Activated naive CD8-positive, alpha-beta T cell treated with anti-CD3 and anti-CD28 coated beads, Interleukin-2, amount 10 ng/mL, durations not matched to agents 7 days and 5 days (primary cell): ENCODE measurements at places on chromosomes 7 and 10.
A peak's percentile ranks its signal among the peaks of the same experiment; 100 is the strongest.

- no peak for DNase-seq
Measured at GRCh38 chr7:37310327-37311080, 138.2 kb downstream of the ELMO1 start.

DNA sequence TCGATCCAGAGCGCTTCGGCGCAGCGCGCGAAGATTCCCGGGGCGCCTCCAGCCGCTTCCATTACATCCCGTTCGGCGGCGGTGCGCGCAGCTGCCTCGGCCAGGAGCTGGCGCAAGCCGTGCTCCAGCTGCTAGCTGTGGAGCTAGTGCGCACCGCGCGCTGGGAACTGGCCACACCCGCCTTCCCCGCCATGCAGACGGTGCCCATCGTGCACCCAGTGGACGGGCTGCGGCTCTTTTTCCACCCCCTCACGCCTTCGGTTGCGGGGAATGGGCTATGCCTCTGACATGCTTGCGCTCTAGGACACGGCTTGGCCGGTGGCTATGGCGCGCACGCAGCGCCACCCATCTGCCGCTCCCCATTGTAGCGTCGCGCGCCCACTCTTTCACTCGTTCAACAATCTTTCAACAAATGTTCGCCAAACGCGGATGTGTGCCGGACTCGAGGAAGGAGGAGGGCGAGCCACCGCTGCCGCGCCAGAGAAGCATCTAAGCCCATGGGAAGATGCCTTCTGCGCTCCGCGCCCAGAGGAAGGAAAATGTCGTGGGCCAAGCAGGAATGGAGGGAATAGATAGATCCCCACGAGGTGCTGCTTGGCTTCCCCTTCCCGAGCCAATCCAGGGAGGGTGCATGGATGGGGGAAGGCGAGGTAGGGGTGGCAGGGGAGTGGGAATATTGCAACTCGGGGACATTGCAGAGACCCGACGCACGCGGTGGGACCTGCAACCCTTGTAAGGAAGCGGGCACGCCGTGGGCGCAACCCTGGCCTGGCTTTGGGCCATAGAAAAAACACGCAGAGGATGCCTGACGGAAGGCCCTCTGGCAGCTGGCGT lies 5.1 kb upstream of the CYP26A1 start:
- peak; percentile 44 for DNase-seq

DNA sequence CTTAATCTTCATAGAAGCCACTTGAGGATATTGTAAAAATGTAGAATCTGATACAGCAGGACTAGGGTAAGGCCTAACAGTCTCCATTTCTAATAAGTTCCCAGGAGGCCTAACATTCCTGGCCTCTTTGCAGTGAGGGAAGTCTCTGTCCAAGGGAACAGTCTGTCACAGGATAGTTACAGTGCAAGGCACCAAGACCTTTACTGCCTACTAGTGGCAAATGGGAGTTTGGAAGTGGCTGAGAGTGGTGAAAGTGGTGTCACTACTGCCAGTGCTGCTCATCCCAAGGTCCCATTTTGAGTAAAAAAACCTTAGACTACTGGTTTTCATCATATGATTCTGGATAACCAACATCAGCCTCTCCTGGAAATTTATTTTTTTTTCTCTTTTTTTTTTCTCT lies 619.5 kb upstream of the SEMA3D start:
- no peak for DNase-seq

GRCh38 chr7:151382079-151382885 lies 27.6 kb downstream of the WDR86 start:
- DNase-seq, result no peak

- no peak for DNase-seq
Measured at GRCh38 chr10:117926491-117926890, 120.2 kb downstream of the RAB11FIP2 start.

GRCh38 chr7:2452074-2452507 lies 24.1 kb downstream of the GRIFIN start:
- DNase-seq, result peak; percentile 53

DNA sequence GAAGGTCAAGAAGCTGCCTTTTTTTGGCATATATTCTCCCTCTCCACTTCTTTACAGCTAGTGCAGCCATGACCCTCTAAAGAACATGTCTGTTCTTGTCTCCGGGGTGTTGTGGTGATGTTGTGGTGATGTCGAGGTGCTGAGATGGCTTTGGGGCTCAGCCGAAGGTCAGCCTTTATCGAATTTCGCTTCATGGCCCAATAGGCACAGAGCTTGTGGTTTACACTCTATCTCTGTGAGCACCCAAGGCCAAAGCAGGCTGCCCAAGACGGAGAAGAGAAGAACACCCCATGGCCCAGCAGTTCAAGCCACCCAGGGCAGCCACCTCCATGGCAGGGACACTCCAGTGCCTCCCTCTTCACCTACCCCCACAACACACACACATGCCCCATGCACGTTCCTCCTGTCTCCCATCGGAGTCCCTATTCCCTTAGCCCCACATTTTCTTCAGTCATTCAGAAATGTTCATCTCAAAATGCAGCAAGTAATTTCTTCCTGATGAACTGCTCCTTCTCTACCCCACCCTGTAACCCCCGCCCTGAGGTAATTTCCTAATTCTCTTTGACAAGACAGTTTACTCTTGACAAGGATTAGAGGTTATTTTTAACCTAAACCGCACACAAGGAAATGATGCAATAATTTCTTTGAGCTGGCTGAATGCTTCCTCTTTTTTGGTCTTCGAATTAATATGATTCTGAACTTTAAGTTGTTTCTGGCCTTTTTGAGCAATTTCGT lies 18.6 kb upstream of the ADRB1 start:
- DNase-seq, result no peak

DNA sequence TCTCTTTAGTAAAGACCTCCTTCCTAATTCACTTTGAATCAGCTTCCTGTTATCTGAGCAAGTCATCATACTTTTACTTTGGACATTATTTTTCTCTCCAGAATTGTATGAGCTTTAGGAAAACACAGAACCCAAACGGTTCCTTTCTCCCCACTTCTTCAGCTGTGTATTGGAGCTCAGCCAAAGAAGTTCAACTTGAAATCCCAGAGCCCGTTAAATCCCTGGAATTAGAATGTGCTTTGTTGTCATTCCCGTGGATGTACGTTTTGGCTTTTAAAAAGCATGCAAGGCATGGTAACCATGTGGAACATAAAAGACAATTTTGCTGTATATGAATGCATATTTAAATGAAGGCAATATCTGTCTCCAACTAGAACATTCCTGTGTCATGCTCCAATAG lies 46.6 kb downstream of the AGMO start:
- no peak for DNase-seq

- no peak for DNase-seq
Measured at GRCh38 chr10:11934262-11934661, 108.3 kb downstream of the UPF2 start.

GRCh38 chr10:60139798-60140566 lies 233.6 kb upstream of the CCDC6 start:
- no peak for DNase-seq

- DNase-seq, result no peak
Measured at GRCh38 chr7:338295-339061, 48.5 kb downstream of the FOXL3 start.

DNA sequence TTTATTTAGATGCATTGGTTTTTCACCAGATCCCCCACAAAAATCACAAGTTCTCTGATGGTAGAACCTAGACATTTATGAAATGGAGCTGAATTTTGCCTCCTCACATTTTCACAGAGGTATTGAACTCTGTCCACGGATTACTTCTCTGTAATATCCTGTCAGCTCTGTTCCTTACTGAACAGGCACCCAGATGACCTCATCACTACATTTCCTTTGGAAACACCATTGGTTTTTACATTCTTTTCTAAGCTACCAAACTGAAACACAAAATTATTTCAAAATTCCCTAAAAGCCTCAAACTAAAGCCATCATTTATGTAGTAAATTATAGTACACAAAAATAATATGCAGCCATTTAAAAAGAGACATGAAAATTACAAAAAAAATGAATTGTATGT lies 98.3 kb upstream of the KCNIP2 start:
- no peak for DNase-seq

DNA sequence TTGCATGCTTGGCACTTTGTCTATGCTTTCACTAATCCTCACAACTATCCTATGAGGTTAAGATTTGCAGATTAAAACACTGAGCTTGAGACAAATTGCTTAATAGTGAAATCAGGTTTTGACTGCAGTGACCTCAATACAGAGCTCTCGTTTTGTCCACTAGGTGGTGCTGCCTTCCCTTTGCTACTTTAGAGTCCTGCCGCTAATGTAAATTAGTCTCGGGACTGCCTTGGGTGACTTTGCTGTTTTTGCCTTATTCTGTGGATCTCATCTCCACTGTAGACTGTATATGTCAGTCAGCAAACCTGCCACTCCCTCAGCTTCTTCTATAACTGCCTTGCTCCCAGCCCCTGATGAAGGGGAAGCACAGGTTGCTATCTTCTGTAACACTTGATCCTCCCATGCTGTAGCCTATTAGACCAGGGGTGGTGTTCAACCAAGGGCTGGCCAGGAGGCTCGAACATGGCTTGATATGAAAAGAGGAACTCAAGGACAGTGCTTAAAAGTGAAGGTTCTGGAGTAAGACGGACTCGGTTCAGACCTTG lies 26.0 kb downstream of the ASB4 start:
- peak; percentile 33 for DNase-seq

GRCh38 chr10:48699011-48699627 lies 14.4 kb downstream of the WDFY4 start:
- no peak for DNase-seq

DNA sequence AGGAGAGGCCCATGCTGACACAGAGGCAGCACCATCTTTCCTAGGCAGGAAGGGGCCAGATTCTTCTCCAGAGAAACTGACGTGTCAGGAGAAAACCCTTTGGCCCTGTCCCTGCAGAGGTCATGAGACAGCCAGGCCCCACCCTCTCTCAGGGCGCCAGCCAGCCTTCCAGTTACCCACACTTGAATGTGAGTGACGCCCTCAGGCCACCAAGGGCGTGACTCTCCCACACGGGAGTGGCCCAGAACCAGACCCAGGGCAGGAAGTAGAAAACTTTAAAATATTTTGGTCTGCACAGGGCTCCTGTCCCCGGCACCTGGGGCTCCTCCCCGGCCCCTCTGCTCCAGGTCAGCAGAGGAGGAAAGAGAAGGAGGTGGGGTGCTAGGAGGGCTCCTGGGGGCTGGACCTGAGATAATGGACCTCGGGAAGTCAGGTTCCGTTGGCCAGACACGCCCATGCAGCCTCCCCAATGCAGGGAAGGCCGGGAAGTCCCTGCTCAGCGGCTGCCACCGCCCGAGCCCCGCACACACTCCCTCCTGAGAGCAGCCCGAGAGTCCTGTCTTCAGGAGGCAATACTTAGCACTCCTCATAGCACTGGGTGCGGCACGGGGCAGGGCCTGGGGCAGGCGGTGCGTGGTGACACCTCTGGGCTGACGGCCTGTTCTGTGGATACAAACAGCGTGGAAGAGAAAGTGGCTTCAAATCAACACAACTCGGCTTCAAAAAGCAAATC lies 67.0 kb upstream of the CFAP46 start:
- no peak for DNase-seq

DNA sequence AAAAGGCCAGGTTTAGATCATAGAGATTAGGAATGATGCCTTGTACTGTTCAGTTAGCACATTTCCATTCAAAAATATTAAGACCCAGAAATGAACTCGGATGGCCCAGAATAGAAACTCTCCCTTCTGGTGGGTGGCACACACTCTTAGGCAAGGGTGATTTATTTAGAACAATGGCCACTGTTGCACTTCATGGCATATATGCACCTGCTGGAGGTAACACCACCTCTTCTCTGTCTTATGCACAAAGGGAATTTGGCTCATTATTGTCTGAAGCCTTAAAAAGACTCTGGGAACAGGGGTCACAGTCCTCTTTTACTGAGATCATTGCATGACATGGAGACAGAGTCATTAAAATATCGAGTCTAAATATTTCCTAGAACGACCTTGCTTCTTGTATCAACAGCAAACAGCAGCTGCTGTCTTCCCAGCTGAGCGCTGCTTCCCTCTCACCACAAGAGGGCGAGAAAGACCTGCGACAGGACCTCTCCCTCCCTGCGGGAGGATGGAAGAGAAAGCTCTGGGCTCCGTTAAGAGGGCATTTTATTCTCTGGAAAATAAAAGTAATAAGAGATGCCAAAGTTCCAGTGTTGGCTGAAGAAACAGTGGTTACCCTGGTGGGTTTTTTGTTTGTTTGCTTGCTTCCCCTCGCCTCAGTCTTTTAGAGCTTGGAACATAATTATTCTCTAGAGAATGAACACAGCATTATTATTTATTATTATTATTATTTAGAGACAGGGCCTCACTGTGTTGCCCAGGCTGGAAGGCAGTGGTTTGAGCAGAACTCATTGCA lies 13.5 kb upstream of the BAMBI start:
- DNase-seq, result peak; percentile 57

- no peak for DNase-seq
Measured at GRCh38 chr10:16509996-16510395, 11.7 kb downstream of the C1QL3 start.

- no peak for DNase-seq
Measured at GRCh38 chr7:41792120-41792519, 89.2 kb upstream of the INHBA start.

- DNase-seq, result no peak
Measured at GRCh38 chr7:127885843-127886242, 145.4 kb downstream of the LRRC4 start.

- no peak for DNase-seq
Measured at GRCh38 chr7:82039621-82040020, 269.8 kb upstream of the HGF start.

GRCh38 chr10:59323036-59323459 lies 39.3 kb downstream of the FAM13C start:
- DNase-seq, result no peak

DNA sequence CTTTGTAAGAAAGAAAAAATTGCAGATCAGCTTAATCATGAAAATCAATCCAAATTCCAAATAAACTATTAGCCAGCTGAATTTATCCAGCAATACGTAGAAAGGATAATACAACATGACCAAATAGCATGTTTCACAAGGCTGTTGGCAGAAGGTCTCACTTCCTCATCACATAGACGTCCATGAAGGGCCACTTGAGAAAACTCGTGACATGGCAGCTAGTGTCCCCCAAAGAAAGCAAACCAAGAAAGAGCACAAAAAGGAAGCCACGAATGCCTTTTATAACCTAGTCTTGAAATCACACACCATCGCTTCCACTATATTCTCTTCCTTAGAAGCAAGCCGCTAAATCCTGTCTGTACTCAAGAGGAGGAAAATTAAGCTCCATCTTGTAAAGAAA lies 105.6 kb upstream of the NRBF2 start:
- no peak for DNase-seq

GRCh38 chr7:50266635-50267386 lies 37.7 kb upstream of the IKZF1 start:
- DNase-seq, result peak; percentile 80

DNA sequence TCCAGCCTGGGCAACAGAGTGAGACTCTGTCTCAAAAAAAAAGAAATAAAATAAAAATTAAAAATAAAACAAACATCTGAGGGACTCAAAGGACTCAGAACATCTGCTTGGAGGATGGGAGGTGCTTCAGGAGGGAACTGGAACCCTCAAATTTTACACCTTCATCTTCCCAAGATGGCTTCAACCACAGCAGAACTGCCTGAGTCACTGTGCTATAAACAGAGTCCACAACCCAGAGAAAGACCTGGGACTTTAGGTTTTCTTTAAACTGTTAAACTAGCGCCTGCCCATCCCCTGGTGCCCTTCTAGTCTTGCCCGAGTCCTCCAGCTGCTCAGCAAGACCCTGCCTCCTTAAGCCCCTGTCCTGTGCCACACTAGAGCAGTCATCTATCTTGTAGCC lies 40.8 kb downstream of the RGS10 start:
- DNase-seq, result no peak
